ENCODE measurements at places on chromosomes 13 and 19.

DNA sequence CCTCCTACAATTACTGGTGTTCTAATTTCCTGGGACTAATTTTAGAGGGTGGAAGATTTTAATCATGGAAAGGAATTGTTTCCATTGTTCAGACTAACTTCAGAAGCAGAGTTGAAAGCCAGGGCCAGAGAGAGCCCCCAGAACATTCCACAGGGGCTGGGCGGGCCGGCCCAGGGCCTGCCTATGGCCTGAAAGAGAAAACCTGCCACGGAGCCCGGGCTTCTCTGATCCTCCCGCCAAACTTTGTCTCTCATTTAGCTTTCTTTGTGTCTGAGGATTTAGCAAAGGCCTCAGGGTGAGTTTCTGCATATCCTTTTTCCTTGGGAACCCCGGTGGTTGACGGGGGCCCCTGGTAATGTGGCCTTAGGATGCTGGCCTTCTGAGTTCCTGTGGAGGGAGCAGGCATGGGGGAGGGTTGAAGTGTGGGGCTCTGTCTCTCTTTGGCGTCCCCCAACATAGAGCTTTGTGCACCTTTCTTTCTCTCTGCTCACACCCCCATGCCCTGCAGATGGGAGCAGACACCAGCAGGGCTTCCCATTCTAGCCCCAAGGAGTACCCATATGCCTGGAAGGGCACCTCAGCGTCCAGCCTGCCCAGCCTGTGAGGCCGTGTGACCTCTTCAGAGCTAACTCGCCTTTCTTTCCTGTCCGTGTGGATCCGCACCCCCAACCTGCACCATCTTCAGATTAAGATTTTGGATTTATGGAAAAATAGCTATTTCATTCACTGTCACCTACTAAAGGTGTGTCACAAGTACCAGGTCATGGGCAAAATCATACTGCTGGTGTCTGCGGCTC lies 539.5 kb downstream of the FGF9 start:
- H3K27ac ChIP-seq = no peak overlapping the region
- no peaks in the 10 kb centered on the region for H3K36me3 ChIP-seq
- no peak for DNase-seq
- no peak overlapping the region for H3K4me3 ChIP-seq
- no peaks in the 10 kb centered on the region for H3K27me3 ChIP-seq

DNA sequence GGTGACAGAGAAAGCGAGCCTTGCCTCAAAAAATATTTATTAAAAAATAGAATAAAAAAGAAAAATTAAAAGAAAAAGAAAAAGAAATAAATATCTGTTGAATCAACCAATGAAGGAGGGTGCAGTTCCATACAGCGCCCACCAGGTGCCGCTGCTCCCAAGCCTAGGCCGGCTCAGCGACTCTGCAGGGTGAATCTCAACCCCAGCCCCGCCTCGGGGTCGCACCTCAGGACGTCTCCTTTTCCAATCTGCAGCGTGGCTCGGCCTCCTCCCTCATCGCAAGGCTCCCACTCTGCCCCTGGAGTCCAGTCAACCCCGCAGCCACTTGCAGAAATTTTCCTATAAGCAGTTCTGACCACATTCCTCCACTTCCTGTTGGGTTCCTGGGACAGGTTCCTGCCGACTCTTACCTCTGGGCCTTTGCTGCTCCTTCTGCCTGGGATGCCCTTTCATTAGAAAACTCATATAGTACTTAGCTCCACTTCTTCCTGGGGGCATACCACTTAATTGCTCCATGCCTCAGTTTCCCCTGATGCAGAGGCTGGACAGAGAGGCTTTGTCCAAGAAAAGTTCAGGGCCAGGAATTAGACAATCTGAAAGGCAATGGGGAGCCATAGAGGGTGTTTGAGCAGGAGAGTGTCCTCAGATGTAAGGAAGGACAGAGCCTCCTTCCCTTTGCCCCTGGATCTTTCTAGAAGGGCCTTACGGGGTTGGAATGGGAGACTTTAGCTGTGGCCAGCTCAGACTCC lies 24.3 kb downstream of the NFILZ start:
- no peaks in the 10 kb centered on the region for H3K36me3 ChIP-seq
- no peaks in the 10 kb centered on the region for H3K27me3 ChIP-seq
- peak; percentile 72 for DNase-seq
- H3K4me3 ChIP-seq = peak overlapping the region; percentile 25
- no peak overlapping the region for H3K27ac ChIP-seq

GRCh38 chr13:73596382-73596781 lies 537.6 kb downstream of the KLF5 start:
- H3K4me3 ChIP-seq = no peak overlapping the region
- H3K27ac ChIP-seq = no peak overlapping the region
- H3K36me3 ChIP-seq = no peaks in the 10 kb centered on the region
- H3K4me1 ChIP-seq = peaks cover 8% of the 10 kb centered on the region
- DNase-seq = no peak
- H3K27me3 ChIP-seq = no peaks in the 10 kb centered on the region

GRCh38 chr13:113765564-113765910 lies 6.5 kb downstream of the TMEM255B start:
- peaks cover 28% of the 10 kb centered on the region for H3K27me3 ChIP-seq
- H3K36me3 ChIP-seq = no peaks in the 10 kb centered on the region
- no peak for DNase-seq
- no peaks in the 10 kb centered on the region for H3K4me1 ChIP-seq
- H3K4me3 ChIP-seq = no peak overlapping the region
- H3K27ac ChIP-seq = no peak overlapping the region

DNA sequence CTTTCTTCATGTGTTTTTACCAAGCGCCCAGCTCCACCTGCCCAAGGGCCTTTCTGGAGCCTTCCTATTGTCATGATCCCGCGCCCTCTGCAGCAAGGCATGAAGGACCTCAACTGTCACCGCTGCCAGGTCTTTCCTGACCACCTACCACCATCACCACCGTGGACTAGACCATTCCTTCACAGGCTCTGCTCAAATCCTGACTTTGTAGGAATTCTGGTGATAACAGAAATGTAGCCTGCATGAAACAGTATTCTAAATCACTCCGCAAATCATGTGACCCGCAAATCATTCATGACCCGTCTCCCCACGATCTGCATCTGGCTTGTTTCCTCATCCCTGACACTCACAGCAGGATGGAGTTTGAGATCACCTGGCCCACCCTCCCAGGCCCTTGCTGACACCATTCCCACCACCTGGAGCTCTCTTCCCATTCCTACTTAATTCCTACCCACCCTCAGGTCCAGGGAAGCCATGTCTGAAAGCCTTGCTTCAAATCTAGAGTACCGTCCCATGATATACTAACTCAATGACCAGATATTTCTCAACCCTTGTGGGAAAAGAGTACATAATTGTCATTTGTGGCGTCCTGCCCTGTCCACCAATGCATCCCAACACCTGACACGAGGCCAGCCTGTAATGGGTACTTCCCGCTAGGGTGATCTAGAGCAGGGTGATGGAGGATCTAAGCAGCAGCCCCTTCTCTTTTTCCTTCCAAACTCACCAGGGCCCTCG lies 1.3 kb downstream of the UBE2S start:
- no peak for DNase-seq
- peak overlapping the region; percentile 83 for H3K27ac ChIP-seq
- H3K4me3 ChIP-seq = peak overlapping the region; percentile 93
- H3K36me3 ChIP-seq = peaks cover 54% of the 10 kb centered on the region

Measured in activated CD4-positive, alpha-beta memory T cell treated with anti-CD3 and anti-CD28 coated beads for 36 hours (primary cell).